SJSA1 (cell line): ENCODE measurements at places on chromosomes 6 and 20.

DNA sequence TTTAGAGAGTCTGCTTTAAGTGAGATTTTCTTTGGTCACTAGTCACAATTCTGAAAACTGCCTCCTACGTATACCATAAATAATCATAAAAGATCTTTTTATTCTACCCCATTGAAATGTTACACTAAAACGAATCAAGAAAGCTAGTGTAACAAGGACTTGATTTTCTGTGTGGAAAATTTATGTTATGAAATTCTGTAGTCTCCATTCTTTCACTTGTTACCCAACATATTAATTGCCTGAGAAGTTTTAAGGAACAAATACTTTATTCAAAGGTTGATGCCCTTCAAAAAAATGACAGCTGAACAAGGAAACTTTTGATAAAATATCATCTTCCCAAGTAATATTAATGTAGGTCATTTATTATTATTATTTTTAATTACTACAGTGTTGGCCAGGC, 13.3 kb upstream of the HBS1L start:
- DNase-seq, result no peak

- DNase-seq, result no peak
These were observed 50.0 kb downstream of the GJA10 start for GRCh38 chr6:89944181-89944755.

- DNase-seq, result no peak
These were observed 28.8 kb downstream of the DCDC2 start for GRCh38 chr6:24329022-24329421.

DNA sequence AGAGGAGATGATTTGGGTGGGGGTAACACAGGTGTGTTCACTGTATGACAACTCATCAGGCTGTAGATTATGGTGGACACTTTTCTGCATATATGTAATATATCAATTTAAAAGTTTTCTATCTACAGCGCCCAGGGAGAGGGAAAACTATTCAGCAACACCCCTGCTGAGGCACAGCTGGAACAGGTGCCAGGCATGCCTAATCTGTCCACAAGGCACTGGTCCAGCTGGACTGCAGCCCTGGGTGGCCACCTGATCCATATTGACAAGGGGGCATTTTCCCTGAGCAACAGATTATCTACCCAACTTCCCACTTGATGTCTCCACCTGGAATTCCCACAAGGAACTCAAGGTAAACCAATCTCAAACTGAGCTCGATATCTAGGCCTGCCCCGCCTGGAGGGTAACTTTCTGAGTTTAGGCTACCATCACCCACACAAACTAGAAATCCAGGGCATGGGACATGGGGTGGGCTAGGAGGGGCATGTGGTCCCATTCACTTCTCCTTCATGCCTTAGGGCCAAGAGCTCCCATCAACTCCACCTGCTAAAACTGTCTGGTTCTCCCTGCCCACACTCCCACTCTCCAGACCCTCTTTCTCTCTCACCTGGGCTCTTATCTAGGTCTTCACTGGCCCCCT, 4.6 kb downstream of the SLC22A16 start:
- no peak for DNase-seq

GRCh38 chr6:82987951-82988350, 77.7 kb downstream of the UBE3D start:
- no peak for DNase-seq

GRCh38 chr6:81818901-81819361, 66.5 kb upstream of the TENT5A start:
- DNase-seq, result no peak

DNA sequence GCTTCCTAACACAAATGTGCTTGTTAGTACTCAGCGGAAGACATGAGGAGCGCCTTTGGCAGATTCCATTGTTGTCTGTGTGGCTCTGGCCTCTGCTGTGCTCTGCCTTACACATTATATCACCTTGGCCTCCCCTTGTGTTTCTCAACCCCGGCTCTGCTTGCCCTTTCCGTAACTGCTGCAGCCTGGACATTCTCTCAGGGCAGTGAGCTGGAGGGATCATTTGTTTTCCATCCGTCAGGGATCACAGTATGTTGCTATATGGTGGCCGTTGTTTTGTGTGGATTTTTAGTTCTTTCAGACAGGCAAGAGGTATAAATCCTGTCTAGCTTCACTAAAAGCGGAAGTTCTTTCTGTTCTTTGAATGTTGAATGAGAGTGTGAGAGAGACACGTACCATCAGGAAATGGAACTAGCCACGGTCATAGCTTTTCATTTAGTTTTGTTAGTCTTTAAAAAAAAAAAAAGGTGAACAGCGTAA, 175.1 kb downstream of the JARID2 start:
- DNase-seq, result no peak

- no peak for DNase-seq
These were observed 93.2 kb upstream of the AKIRIN2 start for GRCh38 chr6:87794922-87795885.

DNA sequence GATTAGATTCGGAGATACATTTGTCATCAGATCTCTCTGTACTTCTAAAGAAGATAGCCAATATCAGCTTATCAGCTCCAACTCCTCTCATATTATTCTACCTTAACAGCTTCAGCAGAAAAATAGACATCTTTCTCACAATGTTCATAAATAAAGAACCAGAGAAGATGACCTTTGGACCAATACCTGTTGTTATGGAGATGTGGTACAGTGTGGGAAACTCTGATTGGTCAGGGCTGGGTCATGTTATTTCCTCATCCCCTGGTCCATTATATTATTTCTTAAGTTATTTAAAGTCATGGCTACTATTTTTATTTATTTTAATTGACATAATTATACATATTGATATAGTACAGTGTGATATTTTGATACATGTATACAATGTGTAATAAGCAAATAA, 35.9 kb upstream of the POLR1H start:
- DNase-seq, result no peak

DNA sequence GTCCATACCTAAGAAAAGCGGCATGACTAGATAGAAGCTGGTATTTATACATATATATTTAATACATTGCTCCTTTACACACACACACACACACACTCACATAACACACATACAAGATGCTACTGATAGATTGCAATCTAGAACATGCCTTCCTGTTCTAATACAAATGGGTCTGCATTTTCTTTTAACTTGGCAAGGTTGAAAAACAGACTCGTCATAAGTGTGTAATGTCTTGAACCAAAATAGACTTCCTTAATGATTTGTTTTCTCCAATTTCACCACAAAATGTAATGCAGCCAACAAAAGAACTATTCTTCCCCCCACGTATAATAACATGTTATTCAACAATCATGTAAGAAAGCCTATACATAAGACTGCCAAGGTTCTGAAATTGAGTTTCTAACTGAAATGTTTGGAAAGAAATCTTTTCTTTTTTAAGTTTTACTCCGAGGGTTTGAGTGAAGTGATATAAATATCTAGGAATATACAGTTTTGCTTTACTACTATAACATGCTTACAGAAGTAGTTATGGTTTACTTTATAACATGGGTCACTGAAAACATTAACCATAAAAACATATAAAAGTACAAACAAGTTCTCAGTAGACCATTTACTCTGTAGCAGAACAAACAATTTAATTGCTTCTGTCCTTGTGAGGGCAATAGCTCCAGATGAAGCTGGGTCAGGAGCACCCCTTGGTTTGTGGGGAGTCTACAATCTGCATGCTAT, 207.5 kb downstream of the FOXC1 start:
- no peak for DNase-seq

DNA sequence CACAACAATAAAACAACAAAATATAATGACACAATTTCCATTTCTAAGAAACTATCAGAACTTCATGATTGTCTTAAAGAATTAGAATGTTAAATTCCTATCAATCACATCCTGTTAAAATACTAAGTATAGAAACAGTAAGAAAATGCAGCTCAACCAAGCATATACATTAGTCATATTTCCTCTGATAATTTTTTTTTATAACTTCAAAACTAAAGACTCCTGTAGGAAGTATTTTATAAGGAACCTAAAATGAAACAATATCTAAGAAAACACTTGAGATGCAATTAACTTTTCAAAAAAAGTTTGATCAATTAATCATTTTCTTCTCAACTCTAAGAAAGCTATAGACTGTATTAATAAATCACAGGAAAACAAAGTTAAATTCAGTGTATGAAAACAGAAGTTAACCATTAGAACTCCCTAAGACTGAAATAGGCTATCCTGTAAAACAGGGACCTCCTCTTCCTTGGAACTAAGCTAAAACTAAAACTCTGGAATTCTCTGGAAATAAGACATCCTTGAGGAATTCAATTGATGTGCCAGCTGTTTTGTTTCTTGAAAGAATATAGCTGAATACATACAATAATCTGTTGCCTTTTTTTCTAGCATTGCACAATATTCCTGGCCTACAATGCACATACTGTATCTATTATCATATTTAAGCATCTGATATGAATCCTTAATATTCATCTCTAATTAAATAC, 19.8 kb downstream of the FKBP5 start:
- no peak for DNase-seq

DNA sequence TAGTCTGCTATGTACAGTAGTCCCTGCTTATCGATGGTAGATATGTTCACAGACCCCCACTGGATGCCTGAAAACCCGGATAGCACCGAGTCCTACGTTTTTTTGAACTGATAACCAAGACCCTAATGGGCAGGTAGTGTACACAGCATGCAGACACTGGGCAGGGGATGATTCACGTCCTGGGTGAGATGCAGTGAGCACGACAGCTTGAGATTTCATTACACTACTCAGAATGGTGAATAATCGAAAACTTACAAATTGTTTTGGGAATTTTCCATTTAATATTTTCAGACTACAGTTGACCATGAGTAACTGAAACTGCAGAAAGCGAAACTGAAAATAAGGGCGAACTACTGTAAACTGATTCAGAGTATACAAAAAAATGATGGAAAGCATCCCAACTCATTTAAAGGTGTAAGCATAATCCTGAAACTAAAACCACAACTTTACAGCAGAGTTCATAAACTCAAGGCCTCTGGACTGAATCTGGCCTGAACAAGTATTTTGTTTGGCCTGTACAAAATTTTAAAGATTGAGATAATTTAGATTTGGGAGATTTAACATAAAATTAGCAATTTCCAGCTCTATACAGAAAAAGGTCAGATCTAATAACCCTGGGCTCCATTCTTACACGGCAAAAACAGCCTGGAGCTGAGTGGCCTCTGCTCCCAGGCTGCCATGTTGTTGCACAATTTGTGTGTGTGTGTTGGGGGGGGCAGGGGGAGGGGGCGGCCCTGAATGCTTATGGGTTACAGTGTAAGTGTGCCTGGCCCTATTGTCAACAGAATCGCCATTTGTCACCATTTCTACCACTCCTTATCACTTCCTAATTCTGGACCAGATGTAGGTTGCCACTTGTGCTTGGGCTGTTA, 34.9 kb downstream of the RNF24 start:
- peak; percentile 57 for DNase-seq

- no peak for DNase-seq
These were observed 202.6 kb downstream of the SOD2 start for GRCh38 chr6:159490298-159490937.

DNA sequence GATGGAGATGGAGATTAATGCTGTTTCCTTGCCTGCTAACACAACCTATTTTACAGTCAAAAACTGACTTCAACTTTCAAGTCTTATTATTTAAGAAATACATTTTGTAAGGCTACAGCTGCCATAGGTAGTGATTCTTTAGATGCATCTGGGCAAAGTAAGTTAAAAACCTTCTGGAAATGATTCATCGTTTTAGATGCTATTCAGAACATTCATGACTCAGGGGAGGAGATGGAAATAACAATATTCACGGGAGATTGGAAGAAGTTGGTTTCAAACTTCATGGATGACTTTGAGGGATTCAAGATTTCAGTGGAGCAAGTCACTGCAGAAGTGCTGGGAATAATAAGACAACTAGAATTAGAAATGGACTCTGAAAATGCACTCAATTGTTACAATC, 174.9 kb upstream of the GGTLC1 start:
- no peak for DNase-seq

DNA sequence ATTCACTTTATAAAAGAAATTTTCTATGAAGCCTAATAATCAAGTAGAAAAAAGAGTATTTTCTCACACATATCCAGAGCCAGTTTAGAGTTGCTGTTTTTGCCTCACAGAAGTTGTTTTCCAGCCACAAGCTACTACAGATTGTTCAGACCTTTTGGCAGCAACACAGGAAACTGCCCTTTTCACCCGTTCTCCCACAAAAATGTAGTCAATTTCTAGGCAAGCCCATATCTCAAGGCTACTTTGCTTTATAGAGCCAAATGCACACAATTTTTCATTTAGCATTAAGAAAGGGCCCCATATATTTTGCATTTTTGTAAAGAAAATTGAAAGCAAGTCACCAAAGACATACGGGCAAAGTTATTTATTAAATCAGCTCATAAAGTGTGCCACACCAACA, 49.5 kb downstream of the EPB41L2 start:
- no peak for DNase-seq

DNA sequence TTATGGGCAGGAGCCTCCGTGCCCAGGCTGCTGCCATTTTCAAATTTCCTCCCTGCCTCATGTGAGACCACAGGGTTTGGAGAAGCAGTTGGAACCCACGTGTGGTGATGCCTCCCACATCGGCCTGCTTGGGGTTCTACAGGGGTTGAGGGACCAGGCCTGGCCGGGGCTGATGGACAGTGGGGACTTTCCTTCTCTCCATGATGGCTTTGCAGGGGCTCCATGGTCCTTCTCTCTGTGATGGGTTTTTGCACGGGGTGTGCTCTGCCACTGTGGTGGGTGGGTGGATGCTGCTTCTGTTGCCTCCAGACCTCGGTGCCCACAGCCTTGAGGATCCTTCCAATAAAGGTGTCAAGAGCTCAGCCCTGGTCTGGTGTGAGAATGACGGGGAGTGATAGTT, 54.4 kb downstream of the ADNP start:
- DNase-seq, result no peak

DNA sequence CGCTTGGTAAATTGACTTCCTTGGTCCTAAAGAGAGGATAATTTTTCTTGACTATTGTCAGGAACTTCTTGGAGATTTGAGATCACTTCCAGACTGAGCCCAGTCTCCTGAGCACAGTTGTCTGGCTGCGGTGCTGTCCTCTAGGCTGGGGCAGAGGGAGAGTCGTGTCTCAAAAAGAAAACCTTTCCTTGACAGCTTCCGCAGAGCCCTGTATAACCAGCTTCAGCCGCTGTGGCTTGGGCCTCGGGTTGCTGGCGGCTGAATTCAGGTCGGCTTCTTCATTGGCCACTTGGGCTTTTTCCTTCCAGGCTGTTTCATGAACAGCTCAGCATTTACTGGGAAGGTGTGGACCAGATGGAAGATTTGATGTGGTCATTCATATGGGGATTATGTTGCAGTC, 75.9 kb downstream of the DHX35 start:
- DNase-seq, result no peak

DNA sequence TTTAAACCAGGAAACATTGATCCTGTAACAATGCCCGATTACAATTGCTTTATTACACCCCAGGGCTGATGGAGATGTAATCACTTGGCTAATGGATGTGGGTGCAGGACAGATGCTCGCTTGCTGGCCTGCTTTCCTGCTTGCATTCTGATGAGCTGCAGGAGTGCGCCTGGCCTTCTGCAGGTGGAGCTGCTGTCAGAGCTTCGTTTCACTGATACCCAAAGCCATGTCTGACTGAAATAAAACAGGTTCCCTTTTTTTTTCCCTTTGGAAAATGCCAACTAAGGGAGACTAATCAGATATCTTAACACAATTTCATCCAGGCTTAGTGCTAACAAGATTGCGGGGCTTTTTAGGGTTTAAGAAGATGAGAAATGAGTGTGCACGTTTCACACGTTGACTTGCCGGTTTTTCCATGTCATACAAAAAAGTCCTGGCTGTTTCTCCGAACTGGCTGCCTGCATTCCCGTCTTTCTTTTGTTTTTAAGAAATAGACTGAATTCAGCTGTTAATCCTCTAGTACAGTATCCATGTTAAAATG, 60.7 kb downstream of the VAPB start:
- no peak for DNase-seq

- DNase-seq, result no peak
These were observed 54.7 kb downstream of the CDC5L start for GRCh38 chr6:44442236-44442635.
